ENCODE measurements at places on chromosomes 12 and 14.

DNA sequence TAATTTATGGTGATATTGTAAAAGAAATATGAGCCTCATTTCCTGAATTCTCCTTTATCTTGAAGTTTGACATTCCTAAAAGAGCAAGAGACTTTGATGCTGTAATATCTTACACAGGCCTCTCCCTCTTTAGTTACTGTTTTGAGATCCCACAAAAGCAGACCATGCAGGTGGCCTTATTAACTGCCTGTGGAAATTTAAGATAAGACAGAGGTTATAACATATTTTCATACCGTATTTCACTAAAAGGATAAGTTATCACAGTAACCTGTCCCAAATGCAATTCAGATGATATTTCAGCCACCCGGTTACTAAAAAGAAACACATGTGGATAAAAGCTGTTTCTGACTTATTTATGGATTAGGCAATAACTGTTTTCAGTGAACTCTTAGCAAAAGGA is 150.1 kb downstream of the NAV3 start:
- DNase-seq: no peak

DNA sequence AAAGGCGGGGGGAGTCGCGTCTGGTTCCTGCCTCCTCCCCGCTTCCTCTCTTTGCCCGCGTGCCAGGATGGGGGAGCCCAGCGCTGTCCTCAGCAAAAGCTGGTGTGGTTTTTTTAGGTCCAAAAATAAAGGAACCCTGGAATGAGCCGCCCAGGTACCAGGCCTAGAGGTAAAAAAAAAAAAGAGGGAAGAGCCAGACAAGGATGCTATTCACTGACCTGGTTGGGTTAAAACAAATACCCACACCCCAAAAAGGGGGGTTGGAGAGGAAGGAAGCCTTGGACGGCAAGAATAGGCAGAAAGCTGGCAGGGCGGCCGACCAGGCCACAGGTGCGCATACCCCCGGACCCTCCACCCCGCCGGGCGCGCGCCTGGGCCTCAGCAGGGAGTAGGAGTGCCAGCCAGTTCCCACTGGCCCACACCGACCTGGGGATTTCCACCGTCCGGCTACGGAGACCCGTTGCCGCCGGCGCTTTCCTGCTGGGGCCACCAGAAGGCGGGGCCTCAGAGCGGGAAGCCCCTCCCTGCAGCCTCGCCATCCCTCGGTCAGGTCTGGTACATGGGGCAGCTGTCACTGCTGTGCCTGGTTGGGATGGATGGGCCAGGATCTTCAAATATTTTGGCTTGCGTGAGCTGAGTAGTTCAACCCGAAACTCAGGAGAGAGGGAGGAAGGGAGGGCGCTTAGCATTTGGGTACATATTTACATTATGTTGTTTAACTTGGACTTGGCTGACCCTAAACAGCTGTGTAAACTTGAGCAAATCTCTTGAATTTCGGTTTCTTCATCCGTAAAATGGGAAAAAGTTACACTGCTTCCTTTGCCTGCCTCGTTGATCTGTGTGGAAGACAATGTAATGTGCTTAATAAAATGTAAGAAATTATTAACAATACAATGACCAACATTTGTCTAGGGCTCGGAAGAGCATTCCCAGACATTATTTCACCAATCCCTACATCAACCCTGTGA is 5.4 kb upstream of the IRF2BPL start:
- DNase-seq: peak; percentile 83

DNA sequence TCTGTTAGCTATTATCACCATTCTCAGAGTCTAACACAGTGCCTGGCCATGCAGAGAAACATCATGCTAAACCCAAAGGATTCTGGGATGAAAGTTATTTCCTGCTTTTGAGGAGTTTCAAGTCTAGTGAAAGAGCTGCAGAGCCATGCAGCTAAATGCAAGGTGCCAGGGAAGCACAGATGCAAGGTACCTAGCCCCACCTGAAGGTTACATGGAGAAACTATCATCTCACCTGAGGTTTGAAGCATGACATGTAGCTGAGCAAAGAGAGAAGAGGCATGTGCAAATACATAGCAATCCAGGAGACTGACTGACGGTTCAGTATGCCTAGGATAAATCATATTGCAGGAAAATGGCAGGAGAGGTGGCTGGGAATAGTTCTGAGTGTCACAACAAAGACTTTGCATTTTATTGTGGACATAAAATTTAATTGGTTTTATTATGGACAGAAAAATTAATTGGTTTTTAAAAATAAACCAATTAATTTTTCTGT is 170.4 kb downstream of the PRKD1 start:
- no peak for DNase-seq

- no peak for DNase-seq
Measured at GRCh38 chr12:124673801-124674617, 106.6 kb upstream of the NCOR2 start.

DNA sequence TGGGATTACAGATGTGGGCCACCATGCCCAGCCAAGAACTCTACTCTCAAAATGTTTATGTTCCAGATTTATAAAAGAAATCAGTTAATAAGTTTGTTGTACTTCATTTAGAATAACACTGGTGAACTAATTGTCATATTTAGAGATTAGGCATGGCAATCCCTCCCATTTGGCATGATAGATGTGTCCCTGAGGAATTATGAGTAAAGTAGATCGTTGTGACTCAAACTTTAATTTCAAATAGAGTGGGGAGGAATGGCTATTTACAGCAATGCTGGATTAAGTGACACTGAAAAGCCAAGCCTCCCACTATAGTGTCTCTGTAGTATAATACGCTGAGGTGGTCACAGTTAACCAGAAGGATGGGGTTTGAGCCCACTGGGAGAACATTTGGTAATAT is 39.3 kb upstream of the RTRAF start:
- no peak for DNase-seq
